ENCODE measurements at places on chromosomes 6 and 20.
A peak's percentile ranks its signal among the peaks of the same experiment; 100 is the strongest.

- no peak for DNase-seq
Measured at GRCh38 chr6:132246632-132247270, 154.5 kb downstream of the MOXD1 start.

DNA sequence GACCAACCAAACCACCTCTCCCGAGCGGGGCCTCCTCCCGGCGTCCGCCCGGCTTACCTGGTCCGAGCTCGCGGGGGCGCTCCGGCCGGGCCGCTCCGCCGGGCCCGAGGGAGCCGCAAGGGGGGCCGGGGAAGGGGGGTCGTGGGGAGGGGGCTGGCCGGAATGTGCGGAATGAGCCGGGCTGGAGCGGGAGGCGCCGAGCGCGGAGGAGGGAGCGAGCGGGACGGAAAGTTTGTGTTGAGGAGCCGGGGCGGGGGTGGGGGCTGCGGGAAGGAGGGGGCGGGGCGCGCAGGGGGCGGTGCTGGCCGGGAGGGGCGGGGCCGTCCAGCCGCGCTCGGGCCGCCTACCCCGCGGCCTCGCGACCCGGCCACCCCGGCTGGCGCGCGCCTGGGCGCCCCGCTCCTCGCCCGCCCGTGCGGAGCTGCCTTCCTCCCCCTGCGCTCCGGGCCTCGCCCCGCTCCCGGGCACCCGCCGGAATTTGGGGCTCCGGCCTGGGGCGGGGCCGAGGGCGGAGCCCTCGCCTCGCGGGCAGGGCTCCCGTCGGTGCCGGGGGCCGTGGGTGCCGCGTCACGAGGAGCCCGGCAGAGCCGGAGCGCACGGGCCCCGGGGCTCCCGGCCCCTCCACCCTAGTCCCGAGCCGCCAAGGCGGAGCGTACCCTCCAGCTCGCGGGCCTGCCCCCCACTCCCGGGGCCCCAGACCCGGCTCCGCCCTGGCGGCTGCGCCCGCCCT lies at the start of gene TEAD3:
Gene TEAD3 (minus strand): TSS at position 239 of the 730 bp plus-strand sequence.
- peak; percentile 44 for DNase-seq

- no peak for DNase-seq
Measured at GRCh38 chr6:8069151-8069550, 5.0 kb upstream of the BLOC1S5 start.

DNA sequence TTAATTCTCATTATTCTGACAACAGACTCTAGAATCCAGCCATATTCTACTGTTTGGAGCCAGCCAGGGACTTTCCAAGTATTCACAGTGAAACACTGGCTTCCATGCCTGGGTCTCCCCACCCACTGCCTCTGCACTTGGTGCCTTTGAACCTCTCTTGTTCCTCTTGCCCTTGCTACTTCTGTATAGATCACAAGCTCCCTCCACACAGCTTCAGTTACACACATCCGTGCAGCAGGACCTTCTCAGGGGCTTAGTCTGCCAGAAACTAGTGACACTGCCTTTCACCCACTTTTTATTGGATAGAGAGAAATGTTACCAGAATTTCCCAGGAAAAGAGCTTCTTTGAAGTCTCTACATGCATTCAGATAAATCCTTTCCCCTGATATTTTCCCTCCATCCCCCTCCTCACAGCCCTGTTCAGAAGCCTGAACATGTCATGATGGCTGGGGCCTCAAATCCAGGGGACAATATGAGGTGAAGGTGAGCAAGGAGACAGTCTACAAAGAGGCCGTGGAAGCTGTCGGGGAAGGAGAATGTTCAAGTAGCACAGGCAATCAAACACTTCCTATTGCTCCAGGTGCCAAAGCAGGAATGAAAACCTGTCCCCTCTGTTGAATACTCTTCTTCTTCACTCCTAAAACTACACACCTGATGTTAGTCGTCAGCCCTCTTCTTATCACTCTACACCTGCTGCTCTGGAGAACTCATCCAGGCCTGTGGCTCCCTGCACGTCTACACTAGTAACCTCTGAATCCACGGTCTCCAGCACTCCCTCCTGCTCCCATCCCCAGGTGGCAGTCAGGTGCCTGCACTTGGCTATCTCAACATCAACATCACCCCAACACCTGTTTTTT lies 20.2 kb upstream of the HLA-DOA start:
- DNase-seq: no peak

DNA sequence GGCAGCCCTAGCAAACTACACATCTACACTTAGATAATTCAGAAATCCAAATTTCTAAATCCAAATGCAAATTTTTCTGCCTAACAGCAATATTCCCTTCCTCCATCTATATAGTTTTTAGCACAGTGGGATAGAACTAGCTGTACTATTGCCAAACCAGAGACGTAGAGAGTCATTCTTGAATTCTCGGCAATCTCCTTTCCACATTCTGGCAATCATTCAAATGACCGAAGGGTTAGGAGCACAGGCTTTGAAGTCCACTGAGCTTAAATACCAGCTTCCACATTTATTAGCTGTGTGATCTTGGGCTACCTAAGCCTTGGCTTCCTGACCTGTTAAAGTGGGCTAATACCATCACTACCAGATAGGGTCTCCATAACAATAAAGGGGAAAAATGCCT lies 3.1 kb upstream of the RPS12 start:
- no peak for DNase-seq

DNA sequence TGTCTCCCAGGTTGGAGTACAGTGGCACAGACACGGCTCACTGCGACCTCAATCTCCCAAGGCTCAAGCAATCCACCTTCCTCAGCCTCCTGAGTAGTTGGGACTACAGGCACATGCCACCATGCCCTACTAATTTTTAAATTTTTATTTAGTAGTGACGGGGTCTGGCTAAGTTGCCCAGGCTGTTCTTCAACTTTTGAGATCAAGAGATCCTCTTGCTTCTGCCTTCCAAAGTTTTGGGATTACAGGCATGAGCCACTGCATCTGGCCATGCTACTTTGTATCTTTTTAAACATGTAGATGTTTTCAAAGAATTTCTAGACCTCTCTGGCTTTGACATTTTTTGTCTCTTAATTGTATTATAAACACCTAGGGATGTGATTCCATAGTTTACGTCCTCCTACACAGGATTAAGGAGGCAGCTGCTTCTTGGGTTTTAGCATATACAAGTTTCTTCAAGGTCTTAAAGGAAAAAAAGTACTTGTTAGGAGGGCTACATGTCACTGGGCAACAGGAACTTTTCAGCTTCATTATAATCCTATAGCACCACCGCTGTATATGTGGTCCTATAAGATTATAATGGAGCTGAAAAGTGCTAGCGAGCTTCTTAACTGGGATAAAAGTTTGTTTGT lies 1.3 kb downstream of the ADAT2 start:
- no peak for DNase-seq

DNA sequence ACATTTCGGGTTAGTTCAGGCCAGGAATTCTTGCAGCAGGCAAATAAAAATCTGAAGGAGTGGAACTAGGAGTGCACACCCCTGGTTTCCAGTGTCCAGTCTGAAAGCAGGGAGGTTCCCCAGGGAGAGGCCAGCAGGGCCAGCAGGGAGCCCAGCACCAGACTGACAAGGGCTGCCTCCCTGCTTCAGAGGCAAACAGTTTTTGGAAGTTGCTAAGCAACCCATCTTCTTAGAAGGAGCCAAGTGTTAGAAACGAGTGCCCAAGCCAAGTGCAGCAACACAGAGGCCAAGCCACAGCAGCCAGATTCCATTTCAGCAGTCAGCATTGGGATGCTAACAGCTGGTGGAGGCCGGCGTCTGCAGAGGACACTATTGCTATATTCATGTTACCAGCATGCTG lies 179.1 kb downstream of the SYNDIG1 start:
- DNase-seq: no peak

DNA sequence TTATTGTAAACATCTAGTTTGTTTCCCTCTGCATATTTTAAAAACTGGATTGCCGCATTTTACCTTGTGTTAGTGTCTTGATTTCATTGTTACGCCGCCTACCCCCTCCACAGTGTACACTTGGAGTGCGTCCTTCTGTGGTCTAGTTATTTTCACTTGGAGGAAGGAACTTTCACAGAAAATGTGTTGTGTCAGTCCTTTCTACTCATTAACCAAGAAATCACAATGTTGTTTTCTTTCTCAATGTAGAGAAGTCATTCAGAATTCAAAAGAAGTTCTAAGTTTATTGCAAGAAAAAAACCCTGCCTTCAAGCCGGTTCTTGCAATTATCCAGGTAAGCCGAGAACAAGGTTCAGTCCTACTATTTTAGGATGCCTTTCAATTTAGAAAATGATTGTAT lies 10.3 kb downstream of the MTHFD1L start:
- no peak for DNase-seq

GRCh38 chr20:52744441-52744840 lies 227.7 kb upstream of the TSHZ2 start:
- DNase-seq: no peak

- peak; percentile 58 for DNase-seq
Measured at GRCh38 chr6:157981395-157982101, at the start of gene SYNJ2. TSS of gene SYNJ2 (plus strand) at chr6:157981863. CDS start at chr6:157981962, 99 bp downstream.

- no peak for DNase-seq
Measured at GRCh38 chr20:61764471-61765025, 301.1 kb downstream of the TAF4 start.

GRCh38 chr6:113396730-113397129 lies 460.4 kb upstream of the MARCKS start:
- DNase-seq: no peak

DNA sequence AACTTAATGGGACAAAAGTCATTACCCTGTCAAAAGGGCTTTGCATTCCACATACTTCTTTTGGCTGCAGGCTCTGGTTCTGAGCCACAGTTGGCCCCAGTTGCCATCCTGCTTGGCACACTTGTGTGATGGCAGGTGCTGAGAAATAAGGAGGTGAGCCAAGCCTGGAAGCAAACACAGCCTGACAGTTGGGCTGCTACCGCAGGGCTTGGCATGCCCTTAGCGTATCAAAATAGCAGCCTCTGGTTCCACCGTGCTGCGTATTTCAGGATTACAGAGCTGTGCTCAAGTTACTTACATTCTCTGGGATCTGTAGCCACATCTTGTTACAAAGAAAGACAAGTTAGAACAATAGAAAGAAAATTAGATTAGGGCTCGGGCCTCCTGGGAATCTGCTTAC lies 11.1 kb downstream of the MTHFD1L start:
- DNase-seq: no peak

DNA sequence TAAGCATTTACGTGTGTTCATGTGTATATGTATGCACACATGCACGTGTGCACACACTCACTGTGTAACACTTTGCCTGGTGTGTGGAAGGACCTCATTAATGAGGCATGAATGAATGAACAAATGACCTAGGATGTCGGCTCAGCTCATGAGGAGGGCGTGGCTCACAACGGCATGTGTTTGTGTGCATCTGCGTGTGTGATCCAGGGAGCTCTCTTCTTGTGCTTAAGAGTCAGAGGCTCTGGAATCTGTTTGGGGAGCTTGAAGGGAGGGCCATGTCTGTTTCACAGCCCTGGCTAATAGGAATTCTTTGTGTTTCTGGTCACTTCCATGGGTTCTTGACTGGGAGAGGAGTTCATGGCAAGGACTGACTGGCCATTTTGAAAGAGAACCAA lies 32.7 kb downstream of the TOX2 start:
- DNase-seq: no peak

DNA sequence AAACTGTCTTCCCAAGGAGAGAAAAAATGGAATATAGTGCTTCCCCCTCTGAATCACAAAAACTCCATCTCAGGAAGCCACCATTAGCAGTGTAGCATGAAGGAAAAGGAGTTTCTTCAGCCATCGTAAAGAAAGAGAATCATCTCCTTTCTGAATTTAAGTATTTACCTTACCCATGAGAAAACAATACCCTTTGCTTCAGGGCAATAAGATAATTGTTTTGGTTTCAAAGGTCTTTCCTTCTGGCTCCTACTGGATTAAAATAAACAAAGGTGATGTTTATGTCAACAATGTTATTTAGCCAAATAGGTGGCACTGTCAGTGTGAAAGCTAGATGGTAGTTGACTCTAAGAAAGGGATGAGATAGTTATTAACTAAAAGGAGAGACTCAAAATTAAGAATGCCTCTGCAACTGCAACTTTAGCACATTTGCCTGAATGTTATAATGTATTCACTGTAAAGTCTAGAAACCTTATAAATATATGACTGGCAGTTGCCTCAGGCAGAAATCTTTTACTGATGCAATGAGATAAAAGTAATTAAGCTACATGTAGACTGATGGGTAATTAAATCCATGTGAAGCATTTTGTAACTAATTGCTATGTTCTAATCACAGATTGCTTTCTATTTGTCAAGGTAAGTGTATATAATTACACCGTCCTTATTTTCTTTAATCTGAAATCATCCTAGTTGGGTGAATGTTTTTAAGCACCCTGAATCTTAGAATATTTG lies 399.0 kb downstream of the CDKAL1 start:
- no peak for DNase-seq

GRCh38 chr20:6769903-6770785 lies 2.7 kb downstream of the BMP2 start:
- DNase-seq: no peak

- DNase-seq: no peak
Measured at GRCh38 chr6:73704260-73704659, 8.3 kb downstream of the CD109 start.

- DNase-seq: no peak
Measured at GRCh38 chr6:136969433-136969832, 47.3 kb downstream of the SLC35D3 start.

- DNase-seq: no peak
Measured at GRCh38 chr6:131070061-131070460, 7.0 kb upstream of the EPB41L2 start.

DNA sequence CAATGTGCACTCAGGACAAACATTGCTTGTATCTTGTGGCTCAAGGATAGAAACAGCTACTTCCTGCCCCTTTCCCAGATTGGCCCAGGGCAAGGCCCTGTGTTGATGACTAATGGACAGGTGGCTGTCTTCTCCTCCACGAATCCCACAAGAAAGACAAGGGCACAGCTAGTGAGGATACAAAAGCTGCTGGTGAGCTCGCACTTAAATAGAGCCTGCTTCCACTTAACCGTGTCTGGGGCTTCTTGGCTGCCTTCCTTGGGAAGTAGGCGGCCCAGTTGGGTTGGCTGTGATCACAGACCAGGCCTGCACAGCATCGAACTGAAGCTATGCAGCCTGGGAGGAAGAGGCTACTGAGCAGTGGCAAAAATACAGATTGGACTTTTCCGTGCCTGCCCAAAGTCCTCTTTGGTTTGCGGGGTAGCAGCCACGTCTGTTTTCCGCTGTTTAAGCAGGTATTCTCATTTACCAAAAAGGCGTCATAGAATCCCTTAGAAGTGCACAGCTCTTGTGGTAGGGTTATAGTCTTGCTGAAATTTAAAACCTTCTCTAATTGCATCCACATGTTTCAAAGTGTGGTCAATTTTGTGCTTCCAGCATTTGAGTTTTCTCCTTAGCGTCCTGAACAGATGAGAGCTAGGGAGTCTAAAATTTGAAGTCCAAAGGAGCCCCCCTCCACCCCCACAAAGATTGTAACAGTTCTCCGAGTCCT lies 23.0 kb upstream of the NAA20 start:
- DNase-seq: no peak
